Activated CD4-positive, alpha-beta T cell treated with anti-CD3 and anti-CD28 coated beads, Interleukin-10, Interleukin-2, amounts not matched to agents 100 ng/mL and 50 ng/mL, durations not matched to agents 16 hours and 8 hours (primary cell): ENCODE measurements at places on chromosomes 13 and 19.
A peak's percentile ranks its signal among the peaks of the same experiment; 100 is the strongest.

- DNase-seq = no peak
Measured at GRCh38 chr13:27120811-27121210, 50.8 kb downstream of the USP12 start.

DNA sequence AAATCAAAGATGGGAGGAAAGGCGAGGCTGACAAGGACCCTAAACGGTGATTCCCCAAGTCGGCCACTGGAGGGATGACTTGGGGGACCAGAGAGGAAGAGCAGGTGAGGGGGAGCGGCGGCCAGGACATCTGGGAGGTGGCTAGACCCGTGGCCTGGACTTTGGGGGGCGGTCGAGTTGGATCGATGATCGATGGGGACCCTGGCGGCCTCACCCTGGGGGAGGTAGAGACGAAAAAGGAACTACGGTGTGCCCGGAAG is 7.7 kb upstream of the CIRBP start:
- peak; percentile 35 for DNase-seq

GRCh38 chr19:33248553-33248953 is 22.9 kb upstream of the SLC7A10 start:
- no peak for DNase-seq

DNA sequence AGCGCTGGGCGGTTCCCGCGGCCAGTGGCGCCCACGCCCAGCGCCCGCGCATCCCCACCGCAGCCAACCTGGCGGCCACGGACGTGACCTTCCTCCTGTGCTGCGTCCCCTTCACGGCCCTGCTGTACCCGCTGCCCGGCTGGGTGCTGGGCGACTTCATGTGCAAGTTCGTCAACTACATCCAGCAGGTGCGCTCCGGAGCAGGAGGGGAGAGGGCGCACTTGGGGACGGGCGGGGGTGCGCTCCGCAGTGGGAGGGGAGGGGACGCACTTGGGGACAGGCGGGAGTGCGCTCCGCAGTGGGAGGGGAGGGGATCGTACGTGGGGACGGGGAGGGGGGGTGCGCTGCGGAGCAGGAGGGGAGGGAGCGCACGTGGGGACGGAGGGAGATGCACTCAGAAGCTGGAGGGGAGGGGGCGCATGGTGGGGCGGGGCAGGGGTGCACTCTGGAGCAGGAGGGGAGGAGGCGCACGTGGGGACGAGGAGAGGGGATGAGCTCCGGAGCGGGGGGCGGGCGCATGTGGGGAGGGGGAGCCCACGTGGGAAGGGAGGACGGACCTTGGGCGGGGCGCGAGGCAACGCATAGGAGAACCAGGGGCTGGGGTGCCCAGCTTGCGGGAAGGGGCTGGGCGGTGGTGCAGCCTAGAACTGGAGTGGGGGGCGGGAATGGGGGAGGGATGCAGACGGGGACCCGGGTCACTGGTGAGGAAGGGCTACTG is 1.5 kb downstream of the KISS1R start:
- peak; percentile 68 for DNase-seq

GRCh38 chr19:41233748-41234240 is 14.8 kb downstream of the AXL start:
- DNase-seq = no peak

- DNase-seq = no peak
Measured at GRCh38 chr13:45102136-45102507, 18.2 kb upstream of the GTF2F2 start.
